IMR-90 (cell line): ENCODE measurements at places on chromosomes 12 and 14. TPM values are rescaled to one million over a fixed set of nuclear protein-coding genes. Genes with fewer than 3 reads are reported as not detected.

GRCh38 chr12:117593815-117594400, 232.5 kb upstream of the NOS1 start:
- DNase-seq, result no peak

GRCh38 chr12:92276276-92276675, 130.6 kb upstream of the BTG1 start:
- DNase-seq, result no peak

The RND1 gene
- under 0.01 TPM in 1 of 2 replicates, not detected in the other for total RNA-seq

GRCh38 chr14:96149131-96149530, 55.5 kb upstream of the BDKRB2 start:
- DNase-seq, result no peak

The ERBB3 gene
- total RNA-seq, result 2.2 and 2.5 TPM in 2 replicates

The KLRC3 gene
- total RNA-seq, result not detected in 2 replicates

The SLC25A47 gene
- not detected in 2 replicates for total RNA-seq

The DTX3 gene
- total RNA-seq, result 2.8 and 2.9 TPM in 2 replicates

GRCh38 chr14:53151523-53152183, 1.5 kb downstream of the DDHD1 start:
- peak; percentile 35 for DNase-seq

- DNase-seq, result no peak
These were observed 226.2 kb upstream of the CRY1 start for GRCh38 chr12:107319533-107320032.

The CHGA gene
- total RNA-seq, result not detected in 2 replicates

GRCh38 chr14:39266525-39266870, 32.8 kb downstream of the MIA2 start:
- peak; percentile 34 for DNase-seq

DNA sequence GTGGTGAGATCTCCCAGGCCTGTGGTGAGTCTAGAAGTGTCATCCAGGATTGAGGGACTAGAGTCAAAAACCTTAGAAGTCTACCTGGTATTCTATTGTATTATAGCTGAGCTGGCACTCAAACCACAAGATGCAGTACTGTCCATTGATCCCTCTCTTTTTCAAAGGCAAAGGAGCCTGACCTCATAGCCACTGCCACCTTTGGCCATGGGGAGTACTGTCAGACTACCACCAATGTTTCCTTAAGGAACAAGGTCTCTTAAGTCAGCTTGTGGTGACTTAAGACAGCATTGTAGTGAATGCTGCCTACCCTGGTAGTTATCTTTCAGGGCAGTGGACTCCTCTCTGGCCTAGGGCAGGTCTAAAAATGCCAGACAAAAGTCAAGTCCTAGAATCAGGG, 878.0 kb upstream of the MDGA2 start:
- DNase-seq, result no peak

The OR10A7 gene
- total RNA-seq, result not detected in 2 replicates

DNA sequence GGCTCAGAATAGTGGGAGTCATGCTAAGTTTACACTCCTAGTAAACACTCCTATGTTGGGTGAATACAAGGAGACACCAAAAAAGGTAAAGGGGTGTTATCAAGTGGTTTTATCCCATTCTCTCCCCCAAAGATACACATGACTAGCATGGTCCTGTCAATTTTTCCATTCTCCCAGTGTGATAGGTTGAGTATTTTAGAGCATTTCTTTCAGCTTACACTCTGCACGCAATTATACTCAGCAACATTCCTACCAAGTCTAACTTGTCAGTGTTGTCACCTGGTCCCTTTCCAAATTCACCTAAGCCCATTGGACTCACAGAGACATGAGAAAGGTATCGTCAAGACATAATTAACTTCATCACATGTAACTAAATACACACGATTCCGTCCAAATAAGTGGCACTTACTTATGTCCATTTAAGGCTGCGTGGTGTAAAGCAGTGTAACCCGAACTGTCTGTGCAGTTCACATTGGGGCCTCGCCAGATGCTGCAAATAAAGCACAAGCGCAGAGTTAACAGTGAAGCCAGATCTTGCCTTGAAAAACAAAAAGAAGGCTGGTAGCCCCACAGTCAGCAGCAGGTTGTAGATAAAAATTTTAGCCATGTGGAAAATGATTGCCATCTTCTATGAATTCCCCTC, 159.7 kb downstream of the ANKS1B start:
- no peak for DNase-seq

GRCh38 chr14:105223260-105223659, 25.1 kb upstream of the BTBD6 start:
- DNase-seq, result no peak

DNA sequence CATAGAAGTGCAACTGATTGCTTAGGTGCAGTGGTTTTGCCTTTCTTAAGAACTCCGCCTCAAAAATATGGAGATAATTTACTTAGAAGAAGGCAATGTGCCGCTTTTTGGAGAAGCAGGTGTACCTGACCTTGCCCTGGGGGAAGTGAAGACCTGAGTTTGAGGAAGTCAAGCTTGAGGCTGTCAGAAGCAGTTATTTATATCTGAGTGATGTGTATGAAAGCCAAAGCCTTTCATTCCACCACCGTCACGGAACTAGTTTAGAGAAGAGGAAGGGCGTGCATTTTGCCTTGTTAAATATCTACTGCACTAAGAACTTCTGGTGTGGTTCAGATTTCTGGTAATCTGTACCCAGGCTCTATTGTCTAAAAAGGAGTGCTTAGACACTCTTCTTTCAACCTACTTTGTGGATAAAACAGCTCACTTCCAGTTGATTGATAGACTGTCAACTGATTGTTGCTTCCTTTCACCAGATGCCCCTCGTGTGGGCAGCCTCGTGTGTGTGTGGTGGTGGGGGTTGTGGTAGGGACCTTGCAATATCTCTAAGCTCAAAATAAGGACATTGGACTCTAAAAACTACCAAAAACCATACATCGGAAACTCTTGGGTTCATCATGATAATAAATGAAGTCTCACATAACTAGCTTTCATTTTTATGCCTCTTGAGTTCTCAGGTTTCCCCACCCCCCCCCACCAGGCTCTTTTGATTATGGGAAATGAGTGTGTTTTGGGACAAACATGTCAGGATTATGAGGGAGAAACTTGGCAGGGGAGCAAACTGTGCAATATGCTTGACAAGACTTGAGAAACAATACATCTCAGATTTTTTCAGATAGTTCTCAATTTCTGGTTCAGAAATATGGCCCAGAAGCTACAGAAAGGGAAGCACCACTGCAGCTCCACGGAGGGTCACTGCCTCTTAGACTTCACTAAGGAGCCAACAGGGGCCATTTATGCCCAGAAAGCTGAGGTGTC, 78.6 kb downstream of the ARF6 start:
- peak; percentile 25 for DNase-seq

- peak; percentile 59 for DNase-seq
These were observed 1.7 kb upstream of the CHPT1 start for GRCh38 chr12:101695706-101696105.

DNA sequence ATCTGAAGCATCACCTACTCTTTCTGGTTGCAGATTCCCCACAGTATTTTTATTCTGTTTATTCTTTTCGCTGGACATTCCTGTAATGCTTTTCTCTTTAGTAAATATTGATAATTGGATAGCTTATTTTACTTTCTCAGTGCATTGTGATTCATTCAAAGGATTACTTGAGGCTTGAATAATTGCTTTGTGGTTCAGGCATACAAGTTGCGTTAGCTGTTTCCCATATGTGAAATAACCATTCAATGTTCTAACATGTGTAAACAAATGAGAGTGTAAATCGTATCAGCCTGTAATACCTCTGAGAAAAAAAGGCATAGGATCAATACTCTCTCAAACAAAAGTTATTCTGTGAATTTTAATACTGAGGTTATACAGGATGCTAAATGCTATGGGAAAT, 1004.2 kb upstream of the SEL1L start:
- no peak for DNase-seq

The MRPL51 gene
- 80.1 and 126 TPM in 2 replicates for total RNA-seq

The OTUB2 gene
- 2.2 and 2.5 TPM in 2 replicates for total RNA-seq

GRCh38 chr12:56677680-56678079, 10.4 kb downstream of the PTGES3 start:
- no peak for DNase-seq

DNA sequence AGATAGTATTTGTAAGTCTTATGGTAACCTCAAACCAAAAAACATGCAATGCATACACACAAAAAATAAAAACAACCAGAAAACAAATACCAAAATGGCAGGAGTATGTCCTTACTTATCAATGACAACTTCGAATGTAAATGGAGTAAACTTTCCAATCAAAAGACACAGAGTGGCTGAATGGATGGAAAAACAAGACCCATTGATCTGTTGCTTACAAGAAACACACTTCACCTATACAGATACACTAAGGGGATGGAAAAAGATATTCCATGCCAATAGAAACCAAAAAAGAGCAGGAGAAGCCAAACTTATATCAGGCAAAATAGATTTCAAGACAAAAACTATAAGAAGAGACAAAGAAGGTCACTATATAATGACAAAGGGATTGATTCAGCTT, 8.7 kb upstream of the DCAF5 start:
- no peak for DNase-seq

- DNase-seq, result no peak
These were observed 127.3 kb downstream of the CNTN1 start for GRCh38 chr12:40819436-40820108.

GRCh38 chr12:43599708-43600107, 47.7 kb upstream of the ADAMTS20 start:
- no peak for DNase-seq

GRCh38 chr12:639566-639965, 23.7 kb downstream of the NINJ2 start:
- no peak for DNase-seq

DNA sequence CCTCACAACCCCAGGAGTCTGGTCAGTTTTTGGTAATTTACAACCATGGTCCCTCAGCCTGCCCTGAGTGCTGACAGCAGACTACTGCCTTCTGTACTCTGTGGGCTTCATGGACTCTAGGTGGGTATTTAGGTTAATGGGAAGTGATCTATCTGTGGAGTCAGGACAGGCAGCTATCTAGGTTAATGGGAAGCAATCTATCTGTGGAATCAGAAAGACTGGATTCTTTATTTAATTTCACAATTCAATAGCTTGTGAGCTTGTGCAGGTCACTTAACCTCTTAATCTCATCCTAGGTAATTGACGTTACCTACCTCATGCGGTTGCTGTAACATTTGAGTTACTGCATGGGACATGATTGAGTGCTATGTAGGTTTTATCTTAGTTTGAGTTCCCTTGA, 777.5 kb downstream of the NRXN3 start:
- no peak for DNase-seq

DNA sequence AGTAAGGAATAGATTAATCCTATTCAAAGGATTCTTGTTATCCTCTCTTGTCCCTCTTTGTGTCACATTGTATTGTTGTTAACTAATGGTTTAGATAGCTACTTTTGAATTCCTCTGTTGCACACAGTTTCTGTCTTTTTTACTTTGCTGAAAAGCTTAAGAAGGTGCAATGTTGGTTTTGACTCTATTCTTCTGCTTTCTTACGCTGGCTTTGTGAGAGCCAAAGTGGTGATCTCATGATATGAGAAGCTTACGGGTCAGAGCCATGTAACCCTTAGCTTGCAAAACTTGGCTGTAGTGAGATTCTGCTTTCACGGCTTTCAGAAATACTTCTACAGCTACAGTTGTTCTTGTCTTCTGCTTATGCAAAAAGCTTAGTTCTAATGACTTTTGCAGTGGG, 239.7 kb downstream of the TRHDE start:
- peak; percentile 85 for DNase-seq

DNA sequence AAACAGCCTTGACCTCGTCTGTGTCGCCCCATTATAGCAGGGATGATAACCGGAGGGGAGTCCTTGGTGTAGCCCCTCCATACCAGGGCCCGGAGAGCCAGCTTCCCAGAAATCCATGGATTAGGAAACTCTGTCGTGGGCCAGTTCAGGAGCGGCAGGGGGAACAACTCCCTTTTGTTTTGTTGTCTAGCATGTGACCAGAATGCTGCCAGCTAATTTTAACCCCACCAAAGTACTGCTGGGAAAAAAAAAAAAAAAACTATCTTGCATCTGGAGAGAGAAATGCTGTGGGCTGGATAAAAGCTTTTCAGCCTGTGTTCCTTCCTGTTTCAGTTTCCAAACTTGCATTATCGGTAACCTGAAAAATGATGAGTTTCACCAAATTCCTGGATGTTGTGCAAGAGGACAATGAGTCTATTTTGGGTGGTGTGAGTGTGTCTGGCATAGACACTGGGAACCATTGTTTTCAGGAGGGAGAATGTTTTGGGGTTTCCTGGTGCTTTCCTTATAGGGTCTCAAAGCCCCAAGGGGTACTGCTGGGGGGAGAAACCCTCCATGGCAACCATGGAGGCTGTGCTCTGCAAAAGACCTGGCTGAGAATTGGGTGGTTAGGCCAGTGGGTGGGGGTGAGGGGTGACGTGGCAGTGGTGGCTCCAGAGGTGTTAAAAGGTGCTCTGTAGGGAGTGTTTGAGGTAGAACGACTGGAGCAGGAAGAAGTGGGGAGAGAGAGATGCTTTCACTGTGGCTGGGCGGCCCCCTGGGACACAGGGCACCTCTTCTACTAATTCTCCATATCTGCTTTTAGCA, 14.9 kb upstream of the IRF2BPL start:
- DNase-seq, result peak; percentile 91

- DNase-seq, result no peak
These were observed 1.3 kb upstream of the ST8SIA1 start for GRCh38 chr12:22335794-22336166.

- DNase-seq, result peak; percentile 55
These were observed 178.1 kb downstream of the BTG1 start for GRCh38 chr12:91967590-91967989.

The LMNTD1 gene
- 4.3 and 4.7 TPM in 2 replicates for total RNA-seq

- DNase-seq, result no peak
These were observed 11.7 kb downstream of the NOC4L start for GRCh38 chr12:132155771-132156572.

DNA sequence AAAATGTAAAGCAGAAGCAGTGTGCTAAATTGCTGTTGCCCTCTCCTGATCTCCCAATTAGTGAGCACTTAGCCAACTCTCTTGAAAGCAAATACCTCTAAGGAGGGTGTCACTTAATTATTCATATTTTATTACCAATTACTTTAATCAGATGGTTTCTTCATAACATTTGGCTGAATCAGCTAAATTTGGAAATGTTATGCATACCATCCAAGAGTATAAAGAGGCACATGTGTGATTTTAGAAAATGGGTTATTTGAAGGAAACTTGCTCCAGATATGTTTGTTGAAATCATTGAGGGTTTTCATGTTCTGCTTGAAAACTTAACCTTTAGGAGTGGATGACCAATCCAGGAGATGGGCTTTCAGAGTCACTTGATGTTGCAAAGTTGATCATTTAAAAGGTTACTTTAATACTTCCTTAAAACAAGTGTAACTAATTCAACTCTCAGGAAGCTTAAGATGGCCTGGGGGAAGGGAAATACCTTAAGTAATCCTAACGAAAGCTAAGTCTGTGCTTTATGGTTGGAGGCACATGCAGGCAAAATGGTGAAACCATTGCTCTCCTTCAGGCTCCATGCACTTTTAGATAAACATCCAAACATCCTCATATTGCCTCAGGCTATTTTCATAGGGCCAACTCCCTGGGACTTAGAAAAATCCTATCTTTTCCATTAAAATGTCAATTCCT, 434.5 kb downstream of the MDGA2 start:
- DNase-seq, result no peak

DNA sequence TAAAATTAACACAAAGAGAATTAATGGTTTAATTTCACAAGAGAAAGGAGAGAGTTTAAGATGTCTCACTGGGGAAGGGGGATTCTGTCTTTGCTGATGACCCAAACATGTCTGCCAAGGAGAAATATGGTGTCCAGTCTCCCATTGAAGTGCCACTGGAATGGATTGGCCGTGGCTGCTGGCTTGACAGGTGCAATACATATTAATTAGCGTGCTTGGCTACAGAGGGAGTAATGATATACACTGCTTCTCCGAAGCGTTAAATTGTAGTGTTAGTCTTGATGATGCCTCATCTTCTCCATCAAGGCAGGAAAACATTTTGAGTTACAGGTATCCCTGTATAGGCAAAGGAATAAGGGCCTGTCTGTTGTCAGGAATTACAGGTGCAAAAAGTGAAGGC, 393.4 kb upstream of the TMPO start:
- DNase-seq, result no peak
